ENCODE measurements at places on chromosomes 5 and 9. TPM values are rescaled to one million over a fixed set of nuclear protein-coding genes. Genes with fewer than 3 reads are reported as not detected.
A peak's percentile ranks its signal among the peaks of the same experiment; 100 is the strongest.

- H3K27ac ChIP-seq = no peak overlapping the region
- DNase-seq = no peak
- H3K36me3 ChIP-seq = no peaks in the 10 kb centered on the region
- H3K27me3 ChIP-seq = peaks cover 4% of the 10 kb centered on the region
Observed at GRCh38 chr5:171794470-171794960, 8.9 kb downstream of the SMIM23 start.

DNA sequence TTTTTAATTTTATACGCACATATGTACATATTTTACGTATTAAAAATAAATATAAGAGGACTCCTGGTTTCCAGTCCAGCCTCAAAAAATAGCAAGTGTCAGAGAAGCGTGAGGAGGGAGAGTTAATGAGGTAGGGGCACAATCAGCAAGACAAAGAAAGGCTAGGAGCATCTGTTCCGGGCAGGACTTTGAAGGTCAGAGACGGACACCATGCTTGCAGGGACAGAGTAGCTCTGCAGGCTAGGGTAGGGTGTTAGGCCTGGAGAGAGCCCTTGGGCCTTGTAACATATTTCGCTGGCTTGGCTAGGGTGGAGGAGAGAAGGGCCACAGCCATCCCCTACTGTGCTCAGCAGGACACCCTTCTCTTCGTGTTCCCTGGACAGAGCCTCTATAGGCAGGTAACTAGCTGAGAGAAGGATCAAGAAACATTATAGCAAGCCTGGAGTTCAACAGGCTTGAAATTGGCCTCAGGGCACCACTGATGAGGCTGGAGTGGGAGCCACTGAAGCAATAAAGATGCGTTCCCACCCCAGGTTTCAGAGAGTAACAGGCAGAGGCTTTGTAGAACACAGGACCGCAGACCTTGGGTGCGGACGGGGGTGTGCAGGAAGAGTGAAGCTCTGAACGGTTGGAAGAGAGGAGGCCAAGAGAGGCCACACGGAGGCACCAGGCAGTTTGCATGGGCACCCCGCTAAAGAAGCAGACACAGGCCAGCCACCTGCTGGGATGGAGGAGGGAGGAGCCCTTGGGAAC is 9.7 kb upstream of the IPPK start:
- DNase-seq = no peak
- H3K27me3 ChIP-seq = no peaks in the 10 kb centered on the region
- H3K36me3 ChIP-seq = peaks cover 2% of the 10 kb centered on the region
- H3K4me3 ChIP-seq = no peak overlapping the region
- H3K27ac ChIP-seq = no peak overlapping the region
- H3K4me1 ChIP-seq = no peaks in the 10 kb centered on the region

DNA sequence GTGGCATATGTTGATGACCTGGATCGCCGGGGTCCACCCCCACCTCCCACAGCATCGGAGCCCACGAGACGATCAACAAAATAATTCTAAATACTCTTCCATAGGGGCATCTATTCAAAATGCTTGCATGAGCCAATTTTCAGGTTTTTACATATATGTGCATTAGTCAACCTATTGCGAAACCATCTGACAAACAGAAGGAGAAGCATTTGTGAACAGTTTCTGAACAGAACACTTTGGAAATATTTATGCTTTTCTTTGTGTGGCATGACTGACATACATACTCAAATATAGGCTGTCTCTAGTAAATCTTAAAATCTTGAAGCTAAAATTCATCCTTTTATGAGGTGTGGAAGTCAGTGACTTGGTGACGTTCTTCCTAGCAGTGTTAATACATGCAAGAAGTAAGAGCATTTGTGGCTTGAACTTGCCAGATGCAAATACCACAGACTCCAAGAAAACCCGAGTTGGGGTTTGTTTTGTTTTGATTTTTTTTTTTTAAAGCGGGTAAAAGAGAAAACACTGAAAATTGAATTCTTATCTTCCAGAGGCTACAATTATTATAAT is 5.3 kb downstream of the GPR151 start:
- H3K27me3 ChIP-seq = no peaks in the 10 kb centered on the region
- H3K4me1 ChIP-seq = no peaks in the 10 kb centered on the region
- H3K36me3 ChIP-seq = peaks cover 49% of the 10 kb centered on the region
- DNase-seq = no peak
- no peak overlapping the region for H3K27ac ChIP-seq

- no peaks in the 10 kb centered on the region for H3K27me3 ChIP-seq
- peak overlapping the region; percentile 97 for H3K27ac ChIP-seq
- peaks cover 11% of the 10 kb centered on the region for H3K36me3 ChIP-seq
- H3K4me3 ChIP-seq = no peak overlapping the region
Observed at GRCh38 chr5:39273314-39273954, 54.1 kb upstream of the FYB1 start.

GRCh38 chr5:553874-554273 is 29.6 kb upstream of the SLC9A3 start:
- H3K4me1 ChIP-seq = no peaks in the 10 kb centered on the region
- peak; percentile 34 for DNase-seq
- no peak overlapping the region for H3K4me3 ChIP-seq
- no peaks in the 10 kb centered on the region for H3K36me3 ChIP-seq
- no peak overlapping the region for H3K27ac ChIP-seq
- peaks cover 17% of the 10 kb centered on the region for H3K27me3 ChIP-seq

DNA sequence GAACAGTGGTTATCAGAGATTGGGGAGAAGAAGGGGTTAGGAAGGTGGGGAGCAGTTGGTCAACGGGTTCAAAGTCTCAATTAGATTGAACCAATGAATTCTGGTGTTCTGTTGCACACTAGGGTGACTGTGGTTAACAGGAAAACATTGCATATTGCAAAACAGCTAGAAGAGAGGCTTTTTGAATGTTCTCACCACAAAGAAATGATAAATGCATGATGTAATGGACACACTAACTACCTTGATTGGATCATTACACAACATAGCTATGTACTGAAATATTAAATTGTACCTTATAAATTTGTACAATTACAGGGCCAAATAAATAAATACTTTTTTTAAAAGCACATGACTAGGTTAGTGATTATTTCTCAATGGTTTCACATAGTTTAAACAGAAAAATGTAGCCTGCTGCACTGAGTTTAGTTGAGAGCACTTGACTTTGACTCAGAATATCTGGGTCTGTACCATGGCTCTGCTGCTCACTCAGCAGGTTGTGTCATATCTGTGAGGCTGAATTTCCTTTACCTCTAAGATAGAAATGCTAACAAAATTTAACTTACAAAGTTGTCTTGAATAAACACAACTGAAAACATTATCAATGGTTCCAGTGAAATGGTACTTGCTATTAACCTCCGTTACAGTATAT is 30.4 kb downstream of the NUDT12 start:
- peaks cover 2% of the 10 kb centered on the region for H3K27me3 ChIP-seq
- H3K4me3 ChIP-seq = no peak overlapping the region
- H3K36me3 ChIP-seq = no peaks in the 10 kb centered on the region

The NUP155 gene
- 62.4 TPM for total RNA-seq
